ENCODE measurements at places on chromosomes 6 and 20.

DNA sequence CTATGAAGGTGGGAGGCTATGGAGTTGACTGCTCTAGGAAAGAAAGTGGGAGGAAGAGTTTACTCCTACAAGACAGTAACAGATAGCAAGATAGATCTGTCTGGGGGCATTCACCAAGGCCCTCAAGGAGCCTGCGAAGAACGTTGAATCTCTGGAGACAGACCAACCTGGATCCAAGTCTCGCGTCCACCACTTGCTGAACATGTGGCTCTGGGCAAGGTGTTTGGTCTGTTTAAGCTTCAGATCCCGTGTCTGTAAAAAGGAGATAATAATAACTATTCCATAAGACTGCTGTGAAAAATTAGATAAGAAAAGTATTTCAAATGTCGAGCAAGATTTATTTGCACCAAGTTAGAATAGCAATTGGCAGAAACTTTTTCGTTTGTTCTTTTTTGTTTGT, 8.1 kb upstream of the EEF1A1 start:
- no peak for DNase-seq

- no peak for DNase-seq
Measured at GRCh38 chr20:10625641-10626040, 48.2 kb downstream of the JAG1 start.

DNA sequence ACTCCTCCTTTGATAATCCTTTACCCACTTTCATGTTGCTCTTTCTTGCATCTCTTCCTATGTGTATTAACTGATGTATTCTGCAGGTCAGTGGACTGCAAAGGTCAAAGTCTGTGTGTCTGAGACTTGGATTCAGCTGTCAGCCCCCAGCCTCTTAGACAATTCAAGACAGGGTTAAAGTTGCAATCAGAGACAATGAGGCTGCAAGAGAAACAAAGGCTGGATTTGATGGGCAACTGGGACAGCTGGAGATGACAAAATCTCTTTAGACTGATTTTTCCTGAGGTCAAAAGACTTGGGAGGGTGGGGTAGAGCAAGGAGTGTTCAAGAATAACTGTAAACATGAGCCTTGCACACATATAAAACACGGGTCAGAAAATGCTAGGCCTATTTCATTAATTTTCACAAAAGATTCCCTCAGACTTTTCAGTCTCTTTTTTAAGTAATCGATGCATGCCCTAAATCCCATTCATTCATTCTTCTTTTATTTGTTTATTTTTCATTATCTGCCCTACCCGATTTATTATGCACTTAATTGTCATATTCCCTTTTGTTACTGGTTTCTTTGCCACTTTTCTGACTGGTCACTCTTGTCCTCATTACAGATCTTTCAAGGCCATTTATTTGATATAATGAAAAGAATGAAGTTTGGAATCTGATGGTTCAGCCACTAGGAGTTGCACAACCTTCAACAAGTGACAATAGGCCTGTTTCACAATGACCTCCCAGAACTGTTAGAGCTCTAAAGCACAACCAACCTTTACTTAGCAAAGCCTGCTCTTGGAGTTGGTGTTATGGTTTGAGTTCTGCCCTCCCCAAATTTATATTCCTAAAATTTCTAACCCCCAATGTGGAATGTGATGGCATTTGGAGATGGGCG, 33.8 kb upstream of the AKAP12 start:
- DNase-seq = no peak

GRCh38 chr6:144847916-144848315, 562.8 kb downstream of the UTRN start:
- no peak for DNase-seq

GRCh38 chr6:131257104-131257503, 121.8 kb downstream of the AKAP7 start:
- DNase-seq = no peak

GRCh38 chr6:35402136-35402855, 49.8 kb upstream of the FANCE start:
- DNase-seq = no peak

DNA sequence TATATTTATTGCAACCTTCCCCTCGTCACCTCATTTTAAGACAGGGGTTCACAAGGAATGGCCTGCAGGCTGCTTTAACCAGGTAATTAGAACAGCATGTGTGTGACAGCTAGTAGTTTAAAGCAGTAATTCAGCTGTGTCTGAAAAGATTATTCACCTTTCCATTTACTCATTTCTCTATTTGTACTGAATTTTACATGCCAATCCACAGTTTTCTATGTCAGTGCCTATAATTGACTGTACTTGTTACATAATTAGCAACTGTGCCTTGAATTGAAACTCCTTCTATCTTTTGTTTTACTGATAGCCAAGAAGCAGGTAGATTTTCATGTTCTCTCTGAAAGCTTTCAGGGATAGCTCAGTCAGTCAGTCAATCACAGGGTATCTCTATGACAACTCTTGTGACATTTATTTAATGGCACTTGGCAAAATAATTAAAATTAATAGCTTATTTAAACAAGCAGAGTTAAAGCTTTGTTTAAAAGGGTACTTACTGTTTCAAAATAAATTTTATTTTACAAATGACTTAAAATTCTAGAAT, 214.0 kb downstream of the ZFAND3 start:
- no peak for DNase-seq

DNA sequence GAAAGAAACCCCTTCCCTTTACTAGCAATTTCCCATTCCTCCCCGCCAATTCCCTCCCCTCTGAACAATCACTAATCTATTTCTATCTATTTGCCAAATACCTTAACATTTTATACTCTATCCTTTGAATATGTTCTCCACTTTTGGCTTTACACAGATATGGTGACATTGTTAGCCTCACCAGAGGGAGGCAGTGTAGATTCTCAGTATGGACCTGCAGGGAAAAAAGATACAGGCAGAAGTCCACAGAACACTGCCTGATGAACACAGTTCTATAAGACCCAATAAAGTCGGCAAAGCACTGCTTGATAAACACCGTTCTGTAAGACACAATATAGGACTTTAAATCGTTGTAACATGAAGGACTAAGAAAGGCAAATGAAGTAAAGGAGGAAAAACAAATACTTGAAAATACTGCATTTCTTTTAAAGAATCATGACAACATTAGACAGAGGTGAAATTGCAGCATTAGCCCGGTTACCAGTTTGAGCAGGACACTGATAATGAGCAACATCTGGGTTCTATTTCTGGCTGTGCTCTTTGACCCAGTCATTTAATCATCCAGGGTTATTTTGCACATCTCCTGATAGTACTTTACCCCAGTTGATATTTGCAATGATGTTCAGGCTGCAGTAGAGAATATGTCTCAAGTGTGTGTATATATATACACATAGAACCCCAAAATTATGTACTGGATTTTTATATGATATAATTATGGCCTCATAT, 296.8 kb downstream of the UTRN start:
- peak; percentile 37 for DNase-seq

- DNase-seq = no peak
Measured at GRCh38 chr6:30691208-30691847, 544 bp upstream of the NRM start.

DNA sequence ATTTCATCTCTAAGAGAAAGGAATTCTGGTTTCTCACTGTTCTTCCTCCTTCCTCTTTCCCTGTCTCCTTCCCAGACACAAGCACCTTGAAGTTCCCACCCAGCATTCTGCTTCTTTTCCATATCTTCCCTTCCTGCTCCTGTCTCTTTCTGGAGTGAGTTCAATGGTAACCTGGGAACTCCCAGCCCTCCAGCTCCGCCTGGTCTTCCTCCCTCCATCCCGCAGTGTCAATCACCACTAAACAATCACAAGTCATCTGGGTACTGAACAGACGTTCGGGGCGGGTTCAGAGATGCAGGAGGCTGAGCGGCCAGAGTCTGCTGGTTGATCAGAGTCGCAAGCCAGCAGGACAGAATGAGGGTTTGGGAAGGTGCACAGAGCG, 7.7 kb downstream of the TTBK1 start:
- no peak for DNase-seq

DNA sequence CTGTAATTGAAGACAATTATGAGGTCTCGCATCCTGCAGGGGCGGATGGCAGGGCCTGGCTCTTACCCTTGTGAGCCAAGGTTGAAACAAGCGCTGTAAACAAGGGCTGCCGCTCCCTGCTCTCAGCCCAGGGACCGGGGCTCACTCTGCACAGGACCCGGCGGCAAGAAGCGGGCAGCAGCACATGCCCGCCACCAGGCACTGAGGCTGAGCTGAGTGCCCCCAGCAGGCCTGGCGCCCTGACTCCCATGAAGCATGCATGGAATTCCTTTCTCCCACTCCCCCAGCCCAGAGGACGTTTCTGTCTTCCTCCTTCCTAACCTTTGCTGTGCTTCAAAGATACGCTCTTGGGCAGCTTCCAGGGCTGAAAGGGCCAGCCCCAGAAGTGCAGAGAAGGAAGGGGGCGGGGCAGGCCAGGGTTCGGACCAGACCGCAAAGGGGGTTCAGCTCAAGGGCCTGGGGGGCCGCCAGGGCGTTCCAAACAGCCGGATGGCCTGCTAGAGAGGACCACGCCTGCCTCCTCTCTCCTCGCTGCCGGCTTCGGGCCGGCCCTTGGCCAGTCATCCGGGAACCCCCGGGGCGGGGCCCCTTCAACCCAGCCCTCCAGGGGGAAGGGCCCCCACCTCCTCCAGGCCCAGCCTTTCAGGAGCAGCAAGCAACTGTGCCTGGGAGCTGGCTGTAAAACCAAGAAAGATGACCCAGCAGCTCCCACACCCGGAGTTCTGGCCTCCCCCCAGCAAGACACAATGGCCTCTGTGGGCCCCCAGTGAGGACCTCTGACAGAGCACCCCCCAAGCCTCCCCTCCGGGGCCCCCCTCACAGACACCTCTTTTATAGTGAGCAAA, 109.9 kb downstream of the NOL4L start:
- DNase-seq = peak; percentile 74

GRCh38 chr6:29097803-29098202, 1.5 kb upstream of the OR2J1 start:
- no peak for DNase-seq

DNA sequence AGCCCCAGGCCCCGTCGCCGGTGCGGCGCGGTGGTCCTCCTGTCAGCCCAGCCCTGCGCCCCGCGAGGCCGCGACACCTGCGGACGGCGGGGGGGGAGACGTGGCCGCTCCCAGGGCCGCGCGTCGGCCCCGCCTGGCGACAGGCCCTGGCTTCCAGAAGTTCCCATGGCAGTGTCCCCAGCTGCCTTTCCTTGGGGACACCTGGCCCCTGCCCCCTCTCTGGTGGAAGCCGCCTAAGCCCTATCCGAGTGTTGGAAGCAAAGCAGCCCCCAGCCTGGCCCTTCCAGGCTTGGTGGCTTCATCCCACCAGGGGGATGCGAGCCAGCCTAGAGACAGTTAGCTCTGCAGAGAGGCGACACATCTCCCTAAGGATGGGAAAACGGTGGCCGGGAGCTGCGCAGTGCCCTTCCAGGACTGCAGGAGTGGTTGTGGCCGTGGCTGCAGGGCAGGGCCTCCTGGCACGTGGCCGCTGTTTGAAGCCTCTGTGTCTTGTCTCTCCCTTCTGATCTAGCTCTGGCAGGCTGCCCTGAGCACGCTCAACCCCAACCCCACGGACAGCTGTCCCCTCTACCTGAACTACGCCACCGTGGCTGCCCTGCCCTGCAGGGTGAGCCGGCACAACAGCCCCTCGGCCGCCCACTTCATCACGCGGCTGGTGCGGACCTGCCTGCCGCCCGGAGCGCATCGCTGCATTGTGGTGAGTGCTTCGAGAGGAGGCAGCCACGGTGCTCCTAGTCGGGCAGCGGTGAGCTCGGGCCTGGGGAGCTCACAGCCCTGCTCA, 816 bp downstream of the NPEPL1 start:
- no peak for DNase-seq

DNA sequence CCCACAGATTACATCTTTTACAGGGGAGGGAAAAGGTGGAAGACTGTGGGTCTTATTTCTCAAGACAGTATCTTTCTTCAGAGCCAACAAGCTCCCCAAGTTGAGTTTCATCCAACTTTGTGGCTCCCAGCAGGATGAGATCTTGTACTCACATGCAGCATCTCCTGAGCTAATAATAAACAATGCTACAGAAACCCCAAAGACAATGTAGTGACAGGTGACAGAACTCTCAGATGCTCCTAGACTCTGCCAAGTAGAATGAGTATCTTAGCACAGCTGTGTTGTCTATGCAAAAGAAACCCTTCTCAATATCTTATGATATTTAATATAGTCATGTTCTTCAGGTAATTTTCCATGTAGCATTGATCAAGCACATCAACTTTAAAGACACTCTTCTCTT, 90.0 kb downstream of the TBX18 start:
- DNase-seq = no peak

GRCh38 chr20:44542890-44543289, 21.0 kb upstream of the SERINC3 start:
- DNase-seq = no peak

- DNase-seq = no peak
Measured at GRCh38 chr6:72844614-72845013, 222.8 kb downstream of the KCNQ5 start.
